ENCODE measurements at places on chromosomes 1 and 21.

DNA sequence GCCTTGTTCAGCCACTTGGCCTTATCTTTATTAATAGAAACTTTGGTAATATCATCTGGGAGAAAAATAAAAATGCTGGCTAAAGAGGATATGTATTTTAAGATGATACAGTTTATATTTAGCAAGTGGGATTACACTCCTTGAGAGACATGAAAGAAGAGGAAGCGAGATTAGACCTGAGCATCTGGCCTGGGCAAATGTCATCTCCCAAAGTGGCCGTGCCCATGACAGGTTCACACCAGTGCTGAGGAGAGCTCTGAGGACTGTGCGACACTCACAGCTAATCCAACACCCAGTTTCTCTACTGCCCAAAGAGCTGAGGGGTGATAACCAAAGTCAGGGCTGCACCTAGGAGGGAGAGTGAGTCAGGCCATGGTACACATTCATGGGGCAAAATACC is 121.7 kb upstream of the DUSP10 start:
- DNase-seq, result no peak

DNA sequence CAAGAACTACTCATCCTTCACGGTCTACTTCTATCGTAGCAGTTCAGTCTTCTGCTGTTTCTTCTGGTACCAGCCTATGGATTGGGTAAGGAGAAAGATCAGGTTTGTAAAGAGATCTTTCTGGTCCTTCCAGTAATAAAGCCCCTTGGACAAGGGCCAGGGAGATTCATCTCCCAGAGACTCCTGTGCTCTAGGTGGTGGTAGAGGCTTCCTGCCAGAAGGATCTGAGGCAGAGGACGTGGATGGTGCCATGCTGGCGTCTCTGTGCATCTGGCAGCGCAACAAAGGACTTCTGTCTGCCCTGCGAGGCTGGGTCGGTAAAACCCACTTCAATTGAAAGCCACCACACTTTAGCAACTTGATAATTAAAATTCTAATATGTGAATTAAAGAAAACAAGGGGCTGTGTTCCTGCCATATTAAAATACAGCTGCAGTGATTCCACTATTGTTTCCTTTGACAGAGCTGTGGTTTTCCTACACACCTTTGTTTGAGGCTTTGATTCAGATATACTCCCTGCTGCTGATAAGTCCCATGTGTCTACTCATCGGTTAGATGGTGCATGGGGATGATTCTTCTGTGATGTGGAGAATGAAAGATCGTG is 73.6 kb downstream of the ROR1 start:
- no peak for DNase-seq

GRCh38 chr1:111474106-111474505 is 322 bp downstream of the C1orf162 start:
- no peak for DNase-seq

- DNase-seq, result no peak
These were observed 90.2 kb upstream of the GRIK3 start for GRCh38 chr1:37124501-37124900.

GRCh38 chr1:155223047-155223446 is 14.6 kb downstream of the MTX1 start:
- no peak for DNase-seq

All from stimulated activated CD4-positive, alpha-beta T cell treated with anti-CD3 and anti-CD28 coated beads, TNF-alpha, amount 100 ng/mL, for 1 hour (primary cell).